ENCODE measurements at places on chromosomes 16 and 17.

DNA sequence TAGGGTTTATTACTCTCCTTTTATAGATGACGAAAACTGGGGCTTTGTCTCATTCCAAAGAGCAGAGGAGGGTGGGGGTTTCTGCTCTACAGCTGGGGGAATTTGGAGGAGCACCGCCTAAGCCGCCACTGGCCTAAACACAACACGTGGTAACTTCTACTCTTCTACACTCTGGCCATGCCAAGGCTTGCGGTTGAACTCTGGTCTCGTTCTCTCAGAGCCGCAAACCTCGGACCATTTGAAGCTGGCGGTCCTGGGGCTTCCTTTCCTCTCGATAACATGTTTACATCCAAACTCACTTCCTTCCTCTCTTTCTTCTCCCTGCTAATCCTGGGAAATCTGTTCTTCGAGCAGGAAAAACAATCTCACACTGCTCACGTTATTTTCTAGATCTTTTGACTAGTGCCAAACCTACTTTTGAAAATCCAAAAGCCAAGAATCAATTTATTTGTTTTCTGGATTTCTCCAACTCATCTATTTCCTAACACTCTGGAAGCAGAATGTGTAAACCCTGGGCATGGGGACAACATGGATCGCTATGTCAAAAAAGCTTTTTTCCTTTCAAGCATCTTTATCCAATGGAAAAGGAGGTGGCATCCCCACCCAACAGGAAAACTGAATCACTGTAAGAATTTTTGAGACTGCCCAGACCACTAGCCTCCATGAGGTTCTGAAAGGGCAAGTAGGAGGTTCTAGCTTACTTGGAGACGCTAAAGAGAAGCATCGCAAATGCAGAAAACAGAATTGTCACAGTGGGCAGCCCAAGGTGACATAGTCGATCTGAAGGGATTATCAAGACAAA, 13.6 kb upstream of the EEF2K start:
- peak; percentile 98 for DNase-seq

- DNase-seq, result no peak
Observed at GRCh38 chr16:26317885-26318284, 626.1 kb downstream of the HS3ST4 start.

- DNase-seq, result no peak
Observed at GRCh38 chr16:12436201-12436657, 367.5 kb downstream of the CPPED1 start.

- no peak for DNase-seq
Observed at GRCh38 chr17:27818401-27819105, 18.2 kb upstream of the NOS2 start.

DNA sequence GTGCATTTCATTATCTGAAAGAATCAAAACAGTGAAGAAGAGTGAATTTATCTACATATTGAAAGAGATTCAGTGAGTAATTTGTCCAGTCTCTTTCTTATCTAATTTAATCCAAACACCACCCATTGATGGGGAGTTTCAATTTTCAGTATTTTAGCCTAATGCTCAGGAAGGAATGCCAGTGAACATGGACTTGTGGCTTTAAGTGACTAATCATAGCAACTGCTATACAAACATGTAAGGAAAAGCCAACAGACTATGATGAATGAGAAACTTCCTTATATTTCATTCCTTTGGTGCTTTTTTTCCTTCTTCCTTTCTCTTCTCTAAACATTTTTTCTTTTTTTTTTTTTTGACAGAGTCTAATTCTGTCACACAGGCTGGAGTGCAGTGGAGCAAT, 885.8 kb downstream of the KCNJ2 start:
- DNase-seq, result no peak

DNA sequence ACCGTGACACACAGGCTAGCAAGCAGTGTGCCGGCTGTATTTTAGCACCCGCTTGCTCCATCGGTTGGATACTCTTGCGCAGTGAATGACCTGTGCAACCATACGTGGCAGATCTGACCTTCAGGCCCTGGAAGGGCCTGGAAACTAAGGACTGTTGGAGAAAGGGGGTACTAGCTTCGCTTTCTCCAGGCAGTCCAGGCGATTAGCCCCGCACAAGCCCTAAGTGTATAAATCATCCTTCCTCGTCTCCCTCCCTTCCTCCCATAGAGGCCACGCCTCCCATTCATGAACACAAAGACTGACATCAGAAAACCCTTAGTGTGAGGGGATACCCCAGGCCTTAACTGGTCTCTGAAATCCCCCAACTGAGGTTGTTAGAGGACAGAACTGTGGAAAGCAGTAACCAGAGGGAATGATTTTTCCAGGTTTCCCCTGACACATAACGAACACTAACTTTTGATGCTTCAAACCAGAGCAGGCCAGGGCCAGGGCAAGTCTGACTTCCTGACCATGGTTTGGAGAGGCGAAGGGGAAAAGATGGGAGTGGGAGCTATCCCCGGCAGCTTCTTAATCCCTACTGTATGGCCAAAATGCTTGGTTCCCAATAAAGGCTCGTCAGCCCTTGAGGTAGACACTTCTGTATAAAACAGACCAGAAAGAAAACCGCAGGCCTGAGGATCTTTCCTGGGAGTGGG, 1.4 kb upstream of the DYNLL2 start:
- no peak for DNase-seq

DNA sequence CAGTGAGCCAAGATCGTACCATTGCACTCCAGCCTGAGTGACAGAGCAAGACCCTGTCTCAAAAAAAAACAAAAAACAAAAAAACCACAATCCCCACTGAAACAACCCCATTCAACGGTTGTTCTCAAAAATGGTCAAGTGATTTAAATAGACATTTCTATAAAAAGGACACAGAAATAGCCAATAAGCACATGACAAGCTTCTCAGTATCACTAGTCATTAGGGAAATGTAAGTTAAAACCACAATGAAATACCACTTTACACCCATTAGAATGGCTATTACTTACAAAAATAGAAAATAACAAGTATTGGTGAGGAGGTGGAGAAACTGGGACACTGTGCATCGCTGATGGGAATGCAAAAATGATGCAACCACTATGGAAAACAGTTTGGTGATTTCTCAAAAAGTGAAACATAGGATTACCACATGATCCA, 26.6 kb upstream of the MYLK3 start:
- DNase-seq, result no peak

DNA sequence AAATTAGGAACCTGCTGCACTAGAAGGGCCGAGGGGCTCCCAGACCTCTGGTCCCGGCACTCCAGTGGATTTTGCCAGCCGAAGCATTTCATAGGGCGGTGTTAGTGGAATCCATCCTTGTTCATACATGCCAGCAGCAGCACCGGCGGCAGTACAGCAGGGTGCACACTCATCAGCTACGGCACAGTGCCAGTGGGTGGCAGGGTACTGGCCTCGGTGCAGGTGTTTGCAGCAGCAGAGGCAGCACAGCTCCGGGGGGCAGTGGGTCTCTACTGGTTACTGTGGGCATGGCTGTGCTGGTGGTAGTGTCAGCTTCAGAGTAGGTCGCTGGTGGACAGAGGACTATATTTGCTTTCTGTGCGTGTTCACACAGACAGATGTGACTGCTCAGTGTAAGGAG, 985.7 kb downstream of the CDH8 start:
- no peak for DNase-seq

- no peak for DNase-seq
Observed at GRCh38 chr16:27549464-27549745, 308 bp downstream of the GTF3C1 start.

- DNase-seq, result no peak
Observed at GRCh38 chr16:3819746-3820724, 60.5 kb downstream of the CREBBP start.

GRCh38 chr17:49913226-49914095, 55.5 kb upstream of the DLX4 start:
- DNase-seq, result no peak

GRCh38 chr17:1029196-1029921, 32.4 kb downstream of the TIMM22 start:
- no peak for DNase-seq

GRCh38 chr16:13781575-13782338, 138.2 kb upstream of the ERCC4 start:
- no peak for DNase-seq

GRCh38 chr17:61981323-61981722, 53.5 kb upstream of the INTS2 start:
- DNase-seq, result no peak

DNA sequence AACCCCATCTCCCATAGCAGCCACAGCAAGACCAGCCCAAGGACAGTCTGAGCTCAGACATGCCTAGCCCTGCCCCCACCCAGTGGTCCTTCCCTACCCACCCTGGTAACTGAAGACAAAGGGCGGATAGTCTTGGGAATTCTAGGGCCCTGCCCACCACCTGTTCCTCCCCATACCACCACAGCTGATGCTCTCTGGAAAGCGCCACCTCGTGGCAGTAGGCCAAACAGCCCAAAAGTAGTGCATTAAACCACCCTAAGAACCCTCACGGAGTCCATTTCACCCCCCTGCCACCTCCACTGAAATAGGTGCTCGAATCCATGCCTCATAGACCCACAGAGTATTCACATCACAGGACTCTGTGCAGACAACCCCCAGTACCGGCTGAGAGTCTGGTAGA, 1021.4 kb downstream of the CDH8 start:
- no peak for DNase-seq

DNA sequence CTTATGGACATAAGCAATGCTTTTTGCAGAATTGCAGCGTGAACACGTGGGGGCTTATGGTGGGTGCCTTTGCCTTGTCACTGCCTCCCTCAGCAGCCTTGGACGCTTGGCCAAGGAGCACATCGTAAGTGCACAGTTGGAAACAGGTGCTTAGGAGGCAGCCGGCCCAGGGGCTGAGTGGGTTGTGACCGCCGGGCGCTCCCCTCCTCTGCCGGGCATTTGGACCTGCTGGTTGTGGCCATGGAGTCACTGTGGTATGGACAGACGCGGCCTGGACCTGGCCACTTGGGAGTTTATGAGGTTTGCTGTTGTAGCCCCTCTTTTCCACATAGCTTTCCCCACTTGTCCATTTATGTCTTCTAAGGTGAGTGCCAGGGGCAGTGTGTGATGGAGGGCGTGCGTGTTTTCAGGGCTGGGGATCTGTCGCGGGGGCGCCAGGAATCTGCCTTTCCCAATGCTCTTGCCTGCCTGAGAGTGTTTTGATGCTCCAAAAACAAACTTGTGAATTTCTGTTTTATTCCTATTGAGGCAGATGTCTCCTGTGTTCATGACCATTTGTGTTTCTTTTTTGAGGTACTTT, 49.2 kb downstream of the PDPK1 start:
- DNase-seq, result no peak

- DNase-seq, result no peak
Observed at GRCh38 chr16:58027916-58028455, 2.4 kb downstream of the MMP15 start.

DNA sequence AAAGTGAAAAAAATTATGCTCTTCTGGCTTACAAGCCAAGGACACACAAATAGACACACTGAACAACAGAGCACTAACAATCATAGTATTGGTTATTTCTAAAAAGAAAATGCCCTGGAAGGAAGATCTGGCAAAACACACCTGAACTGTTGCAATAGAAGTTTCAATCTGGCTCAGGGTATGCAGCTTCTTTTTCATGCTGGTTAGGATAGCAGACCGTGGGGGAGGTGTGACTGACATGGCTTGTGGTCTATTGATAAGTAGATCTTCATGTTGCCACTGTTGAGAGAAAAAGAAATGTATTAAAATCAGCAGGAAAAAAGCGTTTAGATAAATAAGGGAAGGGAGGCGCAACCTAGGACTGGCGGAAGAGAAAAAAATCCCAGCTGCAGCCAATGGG, 26.5 kb upstream of the ARL6IP1 start:
- no peak for DNase-seq

- no peak for DNase-seq
Observed at GRCh38 chr16:66916518-66916917, 2.2 kb downstream of the CDH16 start.

- DNase-seq, result no peak
Observed at GRCh38 chr16:29028457-29029167, 43.8 kb downstream of the LAT start.

- DNase-seq, result no peak
Observed at GRCh38 chr16:48089053-48089792, 66.6 kb downstream of the ABCC12 start.

GRCh38 chr17:56637254-56637653, 43.8 kb downstream of the NOG start:
- DNase-seq, result no peak

DNA sequence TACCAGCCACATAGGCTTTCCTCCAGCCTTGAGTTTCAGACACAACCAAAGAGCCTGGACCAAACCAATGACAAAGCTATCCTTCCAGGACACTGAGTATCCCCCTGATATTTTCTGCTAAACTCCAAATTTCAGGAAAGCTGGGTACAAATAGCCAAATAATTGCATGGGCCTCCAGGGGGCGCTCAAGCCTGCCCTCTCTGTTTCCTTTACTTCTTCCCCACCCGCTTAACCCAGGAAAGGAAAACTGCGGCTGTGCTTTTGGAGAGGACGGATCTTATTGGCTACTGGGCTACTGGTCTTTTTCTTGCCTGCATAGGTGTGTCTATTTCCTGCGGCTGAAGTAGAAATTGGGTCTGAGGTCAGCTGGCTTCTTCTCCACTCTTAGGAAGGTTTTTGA, 30.1 kb downstream of the GNGT2 start:
- peak; percentile 65 for DNase-seq

GRCh38 chr16:50671644-50672260, 9.4 kb downstream of the SNX20 start:
- peak; percentile 36 for DNase-seq

DNA sequence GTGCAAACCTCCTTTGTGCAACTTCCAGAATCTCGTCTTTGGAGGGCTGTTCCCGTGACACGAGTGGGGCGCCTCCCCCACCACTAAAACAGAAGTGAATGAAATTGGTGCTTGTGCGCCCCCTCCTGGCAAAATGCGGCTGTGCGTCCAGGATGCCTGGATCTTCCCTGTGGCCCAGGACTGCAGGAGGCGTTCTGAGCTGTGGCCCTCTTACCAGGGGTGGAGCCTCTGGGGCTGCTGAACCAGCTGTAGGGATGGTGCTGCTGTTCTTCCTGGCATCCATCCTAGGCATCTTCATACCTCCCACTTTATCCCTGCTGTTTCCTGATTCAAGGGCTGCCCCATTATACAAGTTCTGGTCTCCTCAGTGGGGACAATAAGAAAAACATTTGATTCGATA, 18.5 kb upstream of the NAGLU start:
- peak; percentile 80 for DNase-seq

DNA sequence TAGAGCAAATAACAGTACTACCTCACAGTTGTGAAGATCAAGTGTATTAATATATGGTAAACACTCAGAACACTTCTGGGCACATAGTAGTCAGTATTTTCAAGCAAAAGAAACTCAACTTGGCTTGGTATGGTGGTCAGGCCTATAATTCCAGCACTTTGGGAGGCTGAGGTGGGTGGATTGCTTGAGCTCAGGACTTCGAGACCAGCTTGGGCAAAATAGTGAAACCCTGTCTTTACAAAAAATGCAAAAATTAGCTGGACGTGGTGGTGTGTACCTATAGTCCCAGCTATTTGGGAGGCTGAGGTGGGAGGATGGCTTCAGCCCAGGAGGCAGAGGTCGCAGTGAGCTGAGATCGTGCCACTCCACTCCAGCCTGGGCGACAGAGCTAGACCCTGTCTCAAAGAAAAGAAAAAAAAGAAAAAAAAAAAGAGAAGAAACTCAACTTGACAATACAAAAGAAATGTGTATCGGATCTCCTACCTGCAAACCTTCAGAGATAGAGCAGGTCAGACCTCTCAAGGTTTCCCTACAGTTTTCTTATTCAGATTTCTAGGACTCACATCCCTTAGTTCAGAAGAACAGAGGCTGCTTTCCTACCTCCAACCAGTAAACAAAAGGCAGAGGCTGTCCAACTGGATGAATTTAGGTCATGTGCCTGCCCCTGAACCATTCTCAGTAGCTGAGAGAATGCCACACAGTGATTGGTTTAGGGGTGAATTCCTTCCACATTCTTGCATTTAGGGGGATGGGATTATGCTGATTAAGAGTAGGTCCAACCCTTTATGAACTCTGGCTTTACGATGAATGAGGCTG, 1.7 kb upstream of the KPNA2 start:
- DNase-seq, result peak; percentile 95
